ENCODE measurements at places on chromosomes 5 and 9.

GRCh38 chr5:452978-453710 lies 10.2 kb downstream of the EXOC3 start:
- DNase-seq: no peak

GRCh38 chr5:154221371-154221896 lies 30.9 kb downstream of the GALNT10 start:
- no peak for DNase-seq

GRCh38 chr9:37033682-37034304 lies at the start of gene PAX5:
TSS of gene PAX5 (minus strand) at chr9:37034268. CDS start at chr9:37034031, 237 bp downstream.
- no peak for DNase-seq

- DNase-seq: no peak
Observed at GRCh38 chr9:77872863-77873262, 158.7 kb downstream of the GNAQ start.

DNA sequence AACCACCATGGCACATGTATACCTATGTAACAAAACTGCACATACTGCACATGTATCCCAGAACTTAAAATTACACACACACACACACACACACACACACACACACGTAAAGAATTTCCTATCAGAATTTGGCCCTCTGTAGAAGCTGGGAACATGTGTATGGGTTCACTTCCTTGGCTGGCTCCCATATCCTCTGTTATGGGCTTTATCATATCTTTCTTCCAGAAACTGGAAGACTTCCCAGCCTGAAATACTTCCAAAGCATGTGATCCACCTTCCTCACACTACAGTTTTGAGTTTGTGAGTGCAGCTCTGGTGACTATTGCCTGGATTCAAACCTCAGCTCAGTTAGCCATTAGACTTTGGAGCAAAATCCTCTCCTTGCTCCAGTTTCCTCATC lies 78.6 kb upstream of the GDNF start:
- no peak for DNase-seq

DNA sequence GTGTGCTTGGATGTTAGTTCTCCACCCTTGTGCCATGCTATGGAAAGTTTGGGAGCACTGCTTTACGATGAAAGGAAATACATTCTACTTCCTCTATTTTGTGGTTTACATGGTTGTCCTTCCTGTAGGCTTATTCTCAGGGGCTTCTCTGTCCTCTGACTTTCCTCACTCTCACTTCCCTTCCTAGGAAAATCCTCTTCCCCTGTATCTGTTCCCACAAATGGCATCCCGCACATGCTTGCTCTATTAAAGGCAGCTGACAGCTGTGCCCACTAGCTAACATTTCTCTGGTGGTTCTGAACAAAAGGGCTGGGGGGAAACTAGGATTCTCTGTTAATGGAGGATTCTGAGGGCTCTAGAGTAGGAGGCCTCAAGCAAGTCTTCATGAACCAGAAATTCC lies 52.4 kb downstream of the FAM170A start:
- DNase-seq: no peak

GRCh38 chr5:82164977-82165713 lies 113.0 kb downstream of the RPS23 start:
- DNase-seq: no peak

DNA sequence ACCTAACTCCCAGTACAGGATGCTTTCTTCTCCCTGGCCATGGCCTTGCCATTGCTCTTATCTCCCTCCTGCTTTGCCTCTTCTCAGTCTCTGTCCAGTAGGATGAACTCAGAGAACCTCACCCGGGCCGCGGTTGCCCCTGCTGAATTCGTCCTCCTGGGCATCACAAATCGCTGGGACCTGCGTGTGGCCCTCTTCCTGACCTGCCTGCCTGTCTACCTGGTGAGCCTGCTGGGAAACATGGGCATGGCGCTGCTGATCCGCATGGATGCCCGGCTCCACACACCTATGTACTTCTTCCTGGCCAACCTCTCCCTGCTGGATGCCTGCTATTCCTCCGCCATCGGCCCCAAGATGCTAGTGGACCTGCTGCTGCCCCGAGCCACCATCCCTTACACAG lies at the start of gene OR5C1:
TSS of gene OR5C1 (plus strand) at position 103 of the 400 bp plus-strand sequence. CDS start at position 103, 0 bp downstream.
- no peak for DNase-seq

- no peak for DNase-seq
Observed at GRCh38 chr5:159210210-159210661, 883 bp upstream of the RNF145 start.

- DNase-seq: no peak
Observed at GRCh38 chr5:58362135-58362534, 97.8 kb downstream of the PLK2 start.

DNA sequence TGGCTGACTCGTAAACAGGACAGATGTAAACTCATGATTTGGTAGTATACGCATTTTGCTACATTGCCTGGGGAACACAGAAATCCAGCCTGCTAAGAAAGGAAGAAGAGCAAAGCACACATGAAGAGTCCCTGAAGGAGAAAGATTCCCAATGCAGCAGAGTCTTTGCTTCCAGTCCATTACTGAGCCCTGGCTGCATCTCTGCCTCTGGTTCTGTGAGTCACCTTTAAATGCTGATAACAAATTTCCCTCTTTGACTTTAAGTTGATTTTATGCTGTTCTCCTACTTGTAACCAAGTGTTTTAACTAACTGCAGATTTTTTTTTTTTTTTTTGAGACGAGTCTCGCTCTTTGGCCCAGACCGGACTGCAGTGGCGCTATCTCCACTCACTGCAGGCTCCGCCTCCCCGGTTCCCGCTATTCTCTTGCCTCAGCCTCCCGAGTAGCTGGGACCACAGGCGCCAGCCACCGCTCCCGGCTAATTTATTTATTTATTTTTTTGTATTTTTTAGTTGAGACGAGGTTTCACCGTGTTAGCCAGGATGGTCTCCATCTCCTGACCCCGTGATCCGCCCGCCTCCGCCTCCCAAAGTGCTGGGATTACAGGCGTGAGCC lies 8.5 kb upstream of the PRXL2C start:
- DNase-seq: no peak

DNA sequence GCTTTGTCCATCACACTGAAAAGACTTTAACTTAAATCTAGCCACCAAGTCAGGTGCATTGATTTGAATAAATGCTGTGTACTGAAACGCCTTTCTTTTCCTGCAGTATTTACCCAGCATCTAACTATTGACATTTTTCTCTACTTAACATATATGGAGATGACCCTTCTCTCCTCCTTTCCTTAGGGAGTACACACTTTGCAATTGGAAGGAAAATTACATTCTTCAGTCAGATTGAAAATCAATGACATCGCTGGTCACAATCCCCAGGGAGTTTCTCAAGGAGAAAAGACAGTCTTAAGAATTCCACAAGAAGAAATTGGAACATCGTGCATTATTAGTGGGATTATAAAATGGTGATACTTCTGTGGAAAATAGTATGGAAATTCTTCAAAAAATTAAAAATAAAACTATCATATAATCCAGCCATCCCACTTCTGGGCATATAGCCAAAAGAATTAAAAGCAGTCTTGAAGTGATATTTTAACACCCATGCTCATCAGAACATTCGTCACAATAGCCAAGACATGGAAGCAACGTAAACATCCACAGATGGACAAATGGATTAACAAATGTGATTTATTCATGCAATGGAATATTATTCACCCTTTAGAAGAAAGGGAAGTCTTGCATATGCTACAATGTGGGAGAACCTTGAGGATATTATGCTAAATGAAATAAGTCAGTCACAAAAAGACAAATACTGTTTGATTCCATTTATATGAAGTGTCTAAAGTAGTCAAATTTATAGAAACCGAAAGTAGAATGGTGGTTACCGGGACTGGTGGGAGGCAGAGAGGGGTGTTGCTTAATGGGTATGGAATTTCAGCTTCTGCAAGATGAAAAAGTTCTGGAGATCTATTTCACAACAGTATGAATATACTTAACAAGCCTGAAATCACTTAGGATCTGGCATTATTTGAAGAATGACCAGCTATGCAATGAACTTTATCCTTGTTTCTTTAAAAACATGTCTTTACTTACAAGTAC lies 14.3 kb upstream of the FREM1 start:
- DNase-seq: no peak

DNA sequence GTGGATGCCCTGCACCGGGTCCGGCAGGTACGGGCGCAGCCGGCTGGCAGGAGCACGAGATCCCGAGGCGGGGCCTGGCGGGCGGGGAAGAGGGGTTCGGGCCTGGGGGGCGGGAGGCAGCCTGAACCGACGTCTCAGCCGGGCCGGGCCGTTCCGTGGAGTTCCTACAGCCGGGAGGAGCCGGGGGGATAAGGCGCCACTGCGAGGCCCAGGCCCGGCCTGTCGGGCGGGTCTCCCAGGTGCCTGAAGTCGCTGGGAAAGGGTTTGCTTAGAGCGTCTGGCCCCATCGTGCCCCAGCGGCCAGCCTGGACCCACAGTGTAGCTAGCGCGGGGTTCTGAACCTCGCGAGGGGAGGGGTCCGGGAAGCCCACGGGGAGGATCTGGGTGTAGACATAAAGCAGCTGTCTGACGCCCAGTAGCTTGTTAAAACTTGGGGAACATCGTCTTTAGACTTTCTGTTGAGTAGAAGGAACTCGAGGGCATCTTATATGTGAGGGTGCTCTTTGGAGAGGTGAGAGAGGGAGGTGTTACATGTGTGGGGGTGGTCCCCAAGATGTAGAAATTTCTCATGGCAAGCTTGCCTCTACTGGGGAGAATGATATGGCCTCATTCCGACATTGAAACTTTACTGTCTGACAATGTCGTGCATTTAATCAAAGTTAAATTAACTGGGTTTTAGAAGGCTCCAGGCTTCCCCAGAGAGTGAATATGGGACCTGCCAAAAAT lies 524 bp downstream of the FUBP3 start:
- DNase-seq: no peak

GRCh38 chr9:90095682-90096081 lies 490.9 kb downstream of the GADD45G start:
- no peak for DNase-seq

GRCh38 chr9:94773655-94774054 lies 47.2 kb downstream of the AOPEP start:
- DNase-seq: no peak

GRCh38 chr5:110951373-110951791 lies 120.1 kb upstream of the TSLP start:
- DNase-seq: no peak

DNA sequence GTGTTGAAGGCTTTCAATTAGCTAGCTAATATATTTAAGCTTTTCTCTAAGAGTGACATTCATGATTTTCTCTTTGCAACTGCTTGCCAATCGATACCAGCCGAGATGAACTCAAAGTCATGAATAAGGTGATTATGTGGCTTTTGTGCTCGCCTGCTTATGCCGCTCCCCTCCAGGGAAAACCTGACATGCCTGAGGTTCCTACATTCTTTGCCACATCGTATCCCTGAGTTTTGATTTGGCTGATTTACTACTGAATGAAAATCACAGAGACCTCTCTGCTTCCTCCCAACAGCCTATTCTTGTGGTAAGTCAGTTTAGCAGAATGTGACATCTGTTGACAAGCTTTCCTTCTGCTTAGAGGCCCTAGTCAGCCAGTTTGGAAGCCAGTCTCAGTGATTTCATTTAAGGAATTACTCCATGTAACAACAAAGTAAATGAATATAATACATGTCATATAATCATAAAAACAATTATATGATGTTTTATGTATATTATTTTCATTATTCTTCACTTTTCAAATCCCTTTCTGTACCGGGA lies 513.4 kb downstream of the CSNK1G3 start:
- DNase-seq: no peak

GRCh38 chr5:40446910-40447309 lies 232.8 kb upstream of the PTGER4 start:
- DNase-seq: no peak
